Ascending aorta (tissue), 2 donors: ENCODE measurements at places on chromosomes 11 and 22. TPM values are rescaled to one million over a fixed set of nuclear protein-coding genes. Genes with fewer than 3 reads are reported as not detected.

DNA sequence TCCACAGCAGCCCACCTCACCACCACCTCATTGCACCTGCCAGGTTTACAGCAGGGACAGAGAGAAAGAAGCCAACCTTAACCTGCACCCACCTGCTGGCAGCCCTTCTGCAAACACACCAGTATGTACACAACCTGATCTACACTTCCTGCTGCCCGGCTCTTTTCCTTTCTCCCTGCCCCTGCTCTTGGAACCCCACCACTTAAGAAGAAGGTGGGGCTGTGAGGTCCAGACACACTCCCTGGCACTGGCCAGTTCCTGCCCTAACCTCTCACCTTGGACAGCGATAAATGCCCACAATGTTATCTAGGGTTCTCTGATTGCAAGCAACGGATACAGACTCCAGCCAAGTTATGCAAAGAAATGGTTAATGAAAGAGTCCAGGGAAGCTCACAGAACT is 10.8 kb upstream of the SLC35C1 start:
- H3K36me3 ChIP-seq, result no peaks in the 10 kb centered on the region
- no peaks in the 10 kb centered on the region for H3K4me1 ChIP-seq
- no peaks in the 10 kb centered on the region for H3K27me3 ChIP-seq
- H3K4me3 ChIP-seq, result no peak overlapping the region
- H3K27ac ChIP-seq, result no peak overlapping the region

GRCh38 chr11:91209751-91210150 is 986.9 kb upstream of the CHORDC1 start:
- no peaks in the 10 kb centered on the region for H3K4me1 ChIP-seq
- no peaks in the 10 kb centered on the region for H3K27me3 ChIP-seq
- no peaks in the 10 kb centered on the region for H3K36me3 ChIP-seq

- DNase-seq, result peak; percentile 74
- no peaks in the 10 kb centered on the region for H3K27me3 ChIP-seq
Observed at GRCh38 chr22:17167486-17167885, 8.4 kb upstream of the HDHD5 start.

DNA sequence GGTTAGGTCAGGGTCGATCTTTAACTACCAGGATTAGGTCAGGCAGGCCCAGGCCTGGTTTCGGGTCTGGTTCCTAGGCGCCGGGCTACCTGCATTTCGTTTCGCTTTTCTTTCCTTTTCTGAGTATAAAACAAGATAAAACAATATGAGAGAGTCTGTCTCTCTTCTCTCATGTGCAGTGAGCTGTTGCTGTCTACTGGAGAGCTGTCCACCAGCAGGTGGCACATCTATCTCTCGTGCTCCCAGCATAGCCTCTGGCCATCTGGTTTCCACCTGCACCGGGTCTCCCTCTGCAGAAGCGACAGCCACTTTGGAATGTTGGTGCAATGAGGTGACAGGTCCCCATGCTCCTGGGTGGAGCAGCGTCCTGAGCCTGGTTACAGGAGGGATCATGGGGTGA is 27.6 kb downstream of the RIBC2 start:
- DNase-seq, result no peak
- no peaks in the 10 kb centered on the region for H3K4me1 ChIP-seq

DNA sequence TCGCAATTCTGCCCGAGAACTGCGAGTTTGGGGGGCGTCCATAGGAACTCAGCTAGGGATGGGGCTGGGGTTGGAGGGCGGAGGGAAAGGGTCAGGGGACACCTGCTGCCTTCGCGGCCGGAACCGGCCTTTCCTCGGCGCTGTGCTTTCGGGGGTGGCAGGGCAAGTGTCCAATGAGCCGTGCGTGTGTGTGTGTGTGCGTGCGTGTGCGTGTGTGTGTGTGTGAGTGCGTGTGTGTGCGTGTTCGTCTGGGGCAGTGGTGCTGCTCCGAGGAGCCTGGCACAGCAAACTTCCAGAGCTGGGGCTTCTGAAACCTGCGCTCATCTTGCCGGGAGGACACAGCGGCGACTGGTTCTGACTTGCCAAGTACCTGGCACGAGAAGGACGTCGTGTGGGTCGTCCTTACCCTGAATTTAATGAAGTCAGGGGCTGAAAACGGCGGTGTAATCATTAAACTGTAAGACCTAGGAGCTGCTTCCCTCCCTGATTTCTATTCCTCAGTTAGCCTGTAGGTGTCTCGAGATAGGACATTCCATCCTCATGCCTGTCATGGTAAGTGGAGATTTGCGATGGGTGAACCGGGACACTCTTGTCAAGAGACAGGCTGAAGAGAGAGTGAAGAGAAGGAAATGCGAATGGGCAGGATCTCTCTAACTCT is 27.0 kb upstream of the AMOTL1 start:
- H3K4me1 ChIP-seq, result peaks cover 4% of the 10 kb centered on the region
- H3K27me3 ChIP-seq, result no peaks in the 10 kb centered on the region
- H3K36me3 ChIP-seq, result no peaks in the 10 kb centered on the region
- H3K27ac ChIP-seq, result no peak overlapping the region
- peak overlapping the region; percentile 74 for H3K4me3 ChIP-seq
- DNase-seq, result no peak

DNA sequence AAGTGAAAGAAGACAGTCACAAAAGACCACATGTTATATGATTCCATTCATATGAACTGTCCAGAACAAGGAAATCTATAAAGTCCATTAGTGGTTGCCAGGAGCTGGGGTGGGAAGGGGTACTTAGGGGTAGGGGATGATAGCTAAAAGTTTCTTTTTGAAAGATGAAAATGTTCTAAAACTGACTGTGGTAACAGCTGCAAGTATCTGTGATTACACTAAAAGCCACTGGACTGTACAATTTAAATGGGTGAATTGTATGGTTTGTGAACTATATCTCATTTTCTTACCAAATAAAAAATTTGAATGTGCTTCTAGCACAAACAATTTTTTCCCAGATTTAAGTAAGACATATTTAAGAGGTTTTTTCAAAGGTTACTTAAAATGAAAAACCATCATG is 22.1 kb downstream of the CHKA start:
- peak overlapping the region; percentile 10 for H3K4me3 ChIP-seq
- no peaks in the 10 kb centered on the region for H3K27me3 ChIP-seq

GRCh38 chr22:47055461-47055860 is 293.0 kb downstream of the TBC1D22A start:
- no peaks in the 10 kb centered on the region for H3K36me3 ChIP-seq
- no peaks in the 10 kb centered on the region for H3K4me1 ChIP-seq

DNA sequence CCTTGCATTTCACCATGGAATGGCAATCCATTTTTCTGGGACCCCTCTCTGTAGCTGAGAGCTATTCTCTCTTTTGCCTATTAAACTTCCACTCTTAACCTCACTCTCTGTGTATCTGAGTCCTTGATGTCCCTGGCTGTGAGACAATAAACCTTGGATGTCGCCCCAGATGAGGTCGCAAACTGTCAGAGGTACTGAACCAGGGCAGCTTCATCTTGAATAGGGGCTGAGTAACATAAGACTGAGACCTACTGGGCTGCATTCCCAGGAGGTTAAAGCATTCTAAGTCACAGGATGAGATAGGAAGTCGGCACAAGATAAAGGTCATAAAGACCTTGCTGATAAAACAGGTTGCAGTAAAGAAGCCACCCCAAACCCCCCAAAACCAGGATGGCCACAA is 68.0 kb downstream of the RSF1 start:
- DNase-seq, result no peak
- H3K27ac ChIP-seq, result no peak overlapping the region
- H3K4me1 ChIP-seq, result peaks cover 7% of the 10 kb centered on the region
- no peaks in the 10 kb centered on the region for H3K27me3 ChIP-seq
- H3K4me3 ChIP-seq, result no peak overlapping the region
- no peaks in the 10 kb centered on the region for H3K36me3 ChIP-seq

GRCh38 chr11:110059706-110060463 is 33.3 kb upstream of the ZC3H12C start:
- H3K27ac ChIP-seq, result no peak overlapping the region
- DNase-seq, result no peak
- no peaks in the 10 kb centered on the region for H3K4me1 ChIP-seq
- no peaks in the 10 kb centered on the region for H3K27me3 ChIP-seq

DNA sequence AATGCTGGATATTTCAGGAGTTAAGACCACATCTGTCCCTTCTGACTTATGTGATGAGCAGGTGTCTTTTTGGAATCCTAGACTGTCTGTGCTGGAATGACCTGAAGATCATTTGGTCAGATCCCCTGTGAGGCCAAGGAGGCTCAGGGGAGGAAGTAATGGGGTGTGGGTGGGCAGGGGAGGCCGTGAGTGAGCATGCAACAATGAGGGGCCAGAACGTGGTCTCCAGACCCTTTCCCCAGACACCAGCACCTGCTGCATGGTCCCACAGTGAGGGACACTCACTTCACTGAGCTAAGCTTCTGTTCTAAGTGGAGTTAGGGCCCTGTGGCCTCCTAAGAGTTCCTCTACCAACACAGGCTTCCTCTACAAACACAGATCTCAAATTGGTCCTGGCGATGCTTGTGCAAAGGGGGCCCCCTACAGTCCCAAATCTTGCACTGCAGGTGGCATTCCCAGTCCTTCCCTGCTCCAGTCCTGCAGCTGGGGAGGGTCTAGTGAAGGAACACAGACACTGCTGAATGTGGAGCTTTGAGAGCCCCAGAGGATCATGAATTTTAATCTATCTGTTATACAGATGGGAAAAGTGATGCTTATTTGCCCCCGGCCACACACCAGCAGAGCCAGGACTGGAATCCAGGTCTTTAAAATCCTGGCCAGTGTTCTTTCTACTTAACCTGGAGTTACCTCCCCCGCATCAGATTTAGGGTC is 7.4 kb downstream of the USP2 start:
- H3K4me1 ChIP-seq, result peaks cover 15% of the 10 kb centered on the region
- peak; percentile 89 for DNase-seq
- H3K27ac ChIP-seq, result no peak overlapping the region
- no peaks in the 10 kb centered on the region for H3K27me3 ChIP-seq
- H3K4me3 ChIP-seq, result no peak overlapping the region

- no peak overlapping the region for H3K27ac ChIP-seq
- no peaks in the 10 kb centered on the region for H3K36me3 ChIP-seq
Observed at GRCh38 chr11:121482231-121483129, 29.7 kb upstream of the SORL1-AS1 start.

GRCh38 chr11:86360775-86361395 is 13.8 kb upstream of the CCDC81 start:
- H3K4me3 ChIP-seq, result no peak overlapping the region
- no peaks in the 10 kb centered on the region for H3K27me3 ChIP-seq

- no peak overlapping the region for H3K4me3 ChIP-seq
- DNase-seq, result no peak
- H3K27ac ChIP-seq, result no peak overlapping the region
- peaks cover 5% of the 10 kb centered on the region for H3K36me3 ChIP-seq
Observed at GRCh38 chr11:77115181-77115611, 12.6 kb downstream of the OMP start.

- H3K27ac ChIP-seq, result no peak overlapping the region
- no peak overlapping the region for H3K4me3 ChIP-seq
- H3K4me1 ChIP-seq, result no peaks in the 10 kb centered on the region
- no peak for DNase-seq
- H3K27me3 ChIP-seq, result no peaks in the 10 kb centered on the region
Observed at GRCh38 chr11:34640050-34640923, 19.4 kb downstream of the EHF start.

- peaks cover 7% of the 10 kb centered on the region for H3K4me1 ChIP-seq
- no peaks in the 10 kb centered on the region for H3K27me3 ChIP-seq
- no peak overlapping the region for H3K27ac ChIP-seq
- DNase-seq, result no peak
- no peak overlapping the region for H3K4me3 ChIP-seq
- H3K36me3 ChIP-seq, result no peaks in the 10 kb centered on the region
Observed at GRCh38 chr11:36230779-36231699, 58.2 kb downstream of the COMMD9 start.

GGTLC3 gene
- not detected for total RNA-seq

SHANK3 gene
- 128 TPM for total RNA-seq

VWCE gene
- total RNA-seq, result 19.2 TPM

ANKRD49 gene
- total RNA-seq, result 7.0 TPM

CCDC116 gene
- not detected for total RNA-seq

PLAAT2 gene
- not detected for total RNA-seq

DGCR6 gene
- total RNA-seq, result not detected
